ENCODE measurements at places on chromosomes 13 and 19. TPM values are rescaled to one million over a fixed set of nuclear protein-coding genes. Genes with fewer than 3 reads are reported as not detected.

DNA sequence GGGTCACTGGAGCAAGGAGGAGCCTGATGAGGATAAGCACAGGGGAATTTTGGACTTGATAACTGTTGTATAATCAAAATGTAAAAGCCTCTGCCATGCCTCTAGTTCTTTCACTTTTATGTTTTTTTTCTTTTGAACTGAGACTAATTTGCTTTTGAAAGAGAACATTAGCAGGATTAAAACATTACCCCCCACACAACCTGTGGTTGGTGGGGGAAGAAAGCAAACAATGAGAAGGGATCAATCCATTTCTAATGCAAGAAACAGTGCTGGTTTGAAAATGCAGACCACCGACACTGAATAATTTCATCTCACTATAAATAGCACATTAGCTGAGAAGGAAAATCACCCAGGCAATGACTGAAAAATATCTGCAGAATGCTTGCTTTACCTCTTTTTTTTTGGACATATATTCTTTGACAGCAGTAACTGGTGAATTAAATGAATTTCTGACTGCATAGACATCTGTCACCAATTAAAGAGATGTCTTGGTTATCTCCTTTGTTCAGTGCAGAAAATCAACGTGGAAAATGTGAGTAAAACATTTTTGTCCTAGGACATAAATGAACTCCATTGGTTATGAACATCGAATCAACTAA lies 48.6 kb upstream of the TRPC4 start:
- no peak for DNase-seq

- no peak for DNase-seq
These were observed 169.7 kb downstream of the KLF5 start for GRCh38 chr13:73228546-73228945.

- no peak for DNase-seq
These were observed 880.6 kb downstream of the UQCRFS1 start for GRCh38 chr19:28332351-28332750.

- DNase-seq, result peak; percentile 98
These were observed 4.4 kb downstream of the FUZ start for GRCh38 chr19:49808711-49809159.

- DNase-seq, result no peak
These were observed 49.3 kb downstream of the DLEU7 start for GRCh38 chr13:50794226-50794625.

TMEM145 gene
- 0.71 TPM for total RNA-seq

RASIP1 gene
- 4.9 TPM for total RNA-seq

PRR22 gene
- total RNA-seq, result 1.1 TPM

- peak; percentile 22 for DNase-seq
These were observed 165.6 kb upstream of the SOX1 start for GRCh38 chr13:111901267-111901915.

- DNase-seq, result peak; percentile 82
These were observed 5.8 kb upstream of the ERCC2 start for GRCh38 chr19:45376045-45376724.

DNA sequence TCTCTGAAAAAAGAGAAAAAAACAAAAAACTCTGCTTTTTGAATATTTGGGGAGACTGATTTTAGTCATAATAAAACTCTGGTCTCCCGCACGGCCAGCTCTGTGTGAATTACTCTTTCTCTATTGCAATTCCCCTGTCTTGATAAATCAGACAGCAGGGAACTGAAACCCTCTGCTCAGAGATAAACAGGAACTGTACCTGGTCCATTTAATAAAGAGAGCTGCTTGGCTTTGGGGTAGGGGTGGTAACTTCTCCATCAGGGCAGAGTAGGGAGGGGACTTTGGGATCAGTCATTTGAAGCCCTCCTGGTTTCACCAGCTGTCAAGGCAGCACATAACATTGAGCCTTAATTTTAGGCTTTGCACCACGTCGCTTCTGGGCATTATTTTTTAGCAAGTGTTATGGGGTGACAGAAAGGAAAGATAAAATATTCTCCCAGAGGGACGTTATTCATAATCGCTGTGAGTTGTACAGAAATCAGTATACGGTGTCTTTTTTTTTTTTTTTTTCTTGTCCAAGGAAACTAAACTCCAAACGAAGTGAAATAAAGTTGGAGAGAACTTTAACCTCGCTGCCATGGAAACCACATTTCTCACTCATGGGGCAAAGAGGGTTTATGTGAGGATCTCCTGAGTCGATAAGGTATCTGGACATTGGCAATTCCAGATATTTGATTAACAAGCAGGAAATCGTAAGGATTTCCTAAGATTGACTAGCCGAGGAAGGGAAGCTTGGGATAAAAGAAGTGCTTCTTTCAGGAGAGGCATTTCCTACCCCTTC lies 99.0 kb upstream of the MRI1 start:
- DNase-seq, result no peak

DNA sequence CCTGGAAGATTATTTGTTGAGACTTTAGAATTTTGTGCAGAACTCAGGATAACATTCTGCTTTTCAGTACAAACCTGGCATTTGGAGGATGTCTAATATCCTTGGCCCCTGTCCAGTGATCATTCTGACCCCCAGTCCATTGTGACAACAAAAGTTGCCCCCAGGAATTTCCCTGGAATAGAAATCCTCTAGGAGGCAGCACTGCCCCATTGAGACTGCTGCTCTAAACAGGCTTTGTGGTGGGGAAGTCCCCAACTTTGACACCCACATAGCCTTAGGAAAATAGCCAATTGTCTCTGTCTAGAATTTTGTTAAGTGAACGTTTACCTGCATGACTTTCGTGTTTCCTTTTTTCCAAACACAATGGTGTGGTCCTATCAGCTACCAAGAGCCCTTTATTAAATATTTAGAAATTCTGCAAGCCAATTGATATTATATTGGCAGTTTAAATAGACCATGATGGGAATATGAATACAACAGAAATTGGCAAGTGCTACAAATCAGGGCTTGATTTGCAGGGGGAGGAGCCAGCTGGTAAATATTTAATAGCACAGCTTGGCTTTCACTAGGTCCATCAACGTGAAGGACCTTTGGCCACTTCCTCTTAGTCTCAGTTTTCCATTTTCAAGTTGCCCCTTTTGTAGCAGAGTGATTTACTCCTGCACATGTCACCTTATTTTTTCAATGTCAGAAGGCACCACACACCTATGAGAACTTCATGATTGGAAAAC lies 451.7 kb downstream of the EFNB2 start:
- no peak for DNase-seq

MEGF8 gene
- 12.6 TPM for total RNA-seq

DNA sequence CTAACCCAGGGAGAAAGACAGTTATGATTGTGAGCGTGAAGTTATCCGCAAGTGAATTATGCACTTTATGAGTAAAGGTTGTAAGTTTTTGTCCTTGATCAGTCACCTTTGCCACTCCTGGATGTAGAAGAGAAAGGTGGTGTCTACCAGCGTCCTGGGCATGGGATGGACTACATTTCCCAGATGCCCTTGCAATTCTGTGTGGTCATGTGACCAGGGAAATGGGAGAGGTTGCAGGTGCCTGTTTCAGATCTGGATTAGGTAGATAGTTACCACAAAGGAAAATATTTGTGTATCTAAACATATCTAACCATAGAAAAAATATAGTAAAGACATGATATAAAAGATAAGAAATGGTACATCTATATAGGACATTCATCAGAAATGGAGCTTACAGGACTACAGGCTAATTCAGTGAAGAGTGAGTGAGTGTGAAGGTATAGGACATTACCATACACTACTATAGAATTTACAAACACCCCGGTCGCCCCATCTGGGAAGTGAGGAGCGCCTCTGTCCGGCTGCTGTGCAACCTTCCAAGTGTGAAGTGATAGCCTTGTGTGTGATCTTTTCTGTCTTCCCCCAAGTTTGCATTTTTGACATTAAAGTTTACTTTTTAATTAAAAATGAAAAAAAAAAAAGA lies 51.6 kb upstream of the CACNA1A start:
- no peak for DNase-seq

CABP5 gene
- not detected for total RNA-seq

All from sigmoid colon (tissue), 7 donors.